ENCODE measurements at places on chromosomes 6 and 20. TPM values are rescaled to one million over a fixed set of nuclear protein-coding genes. Genes with fewer than 3 reads are reported as not detected.

NRSN1 gene
- total RNA-seq, result 2.0 TPM

- no peak overlapping the region for H3K4me3 ChIP-seq
- DNase-seq, result peak; percentile 41
- H3K27ac ChIP-seq, result no peak overlapping the region
- H3K36me3 ChIP-seq, result no peaks in the 10 kb centered on the region
- no peaks in the 10 kb centered on the region for H3K4me1 ChIP-seq
Measured at GRCh38 chr20:63083831-63084562, 77.2 kb upstream of the BHLHE23 start.

CARMIL1 gene
- 6.9 TPM for total RNA-seq

C6orf47 gene
- 25.0 TPM for total RNA-seq

DNA sequence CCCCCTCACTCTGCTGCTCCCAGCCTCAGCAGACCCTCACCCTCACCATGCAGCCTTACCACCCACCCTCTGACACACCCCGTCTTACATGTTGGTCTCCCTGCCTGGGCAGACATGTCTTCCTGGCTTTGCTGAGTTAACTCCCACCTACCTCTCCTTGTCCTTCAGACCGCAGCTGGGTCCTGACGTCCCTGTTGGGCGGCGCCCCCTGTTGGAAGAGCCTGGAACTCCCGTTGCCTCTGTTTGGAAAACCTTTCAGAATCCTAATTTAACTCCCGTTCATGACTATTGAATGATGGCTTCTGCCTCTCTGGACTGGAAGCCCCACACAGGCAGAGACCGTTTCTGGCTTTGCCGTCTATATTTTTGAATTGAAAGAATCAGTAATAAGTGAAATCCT is 245.1 kb downstream of the MYLK4 start:
- no peak overlapping the region for H3K27ac ChIP-seq
- no peak overlapping the region for H3K4me3 ChIP-seq
- H3K27me3 ChIP-seq, result no peaks in the 10 kb centered on the region
- H3K4me1 ChIP-seq, result no peaks in the 10 kb centered on the region
- H3K36me3 ChIP-seq, result no peaks in the 10 kb centered on the region
- DNase-seq, result no peak

CTAGE9 gene
- total RNA-seq, result not detected

GRCh38 chr6:55964136-55964535 is 88.7 kb upstream of the BMP5 start:
- H3K36me3 ChIP-seq, result no peaks in the 10 kb centered on the region
- H3K4me1 ChIP-seq, result no peaks in the 10 kb centered on the region
- no peaks in the 10 kb centered on the region for H3K27me3 ChIP-seq
- H3K27ac ChIP-seq, result no peak overlapping the region
- DNase-seq, result no peak
- no peak overlapping the region for H3K4me3 ChIP-seq

DNA sequence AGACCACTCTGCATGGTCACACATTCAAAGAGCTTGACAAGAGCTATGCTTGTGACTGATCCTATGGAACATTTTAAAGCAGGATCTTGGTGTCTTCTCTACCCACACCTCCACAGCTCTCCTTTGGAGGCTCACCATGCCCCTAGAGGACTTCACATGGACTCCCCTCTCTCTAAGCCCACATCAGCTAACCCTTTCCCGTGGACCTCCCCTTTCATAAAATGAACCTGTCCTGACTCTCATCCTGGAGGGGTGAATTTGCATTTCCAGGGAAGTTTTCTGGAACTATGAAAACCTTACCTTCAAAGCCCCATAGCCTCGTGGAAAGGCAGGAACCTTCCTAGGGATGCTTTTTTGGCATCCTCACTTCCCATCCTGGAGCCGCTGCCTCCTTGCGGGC is 184.4 kb upstream of the SUPT3H start:
- H3K27me3 ChIP-seq, result no peaks in the 10 kb centered on the region
- no peaks in the 10 kb centered on the region for H3K36me3 ChIP-seq
- H3K4me1 ChIP-seq, result peaks cover 2% of the 10 kb centered on the region

GRCh38 chr6:41422161-41422560 is 86.8 kb downstream of the NCR2 start:
- DNase-seq, result no peak
- H3K27ac ChIP-seq, result no peak overlapping the region
- no peaks in the 10 kb centered on the region for H3K36me3 ChIP-seq
- no peaks in the 10 kb centered on the region for H3K27me3 ChIP-seq

SAMHD1 gene
- total RNA-seq, result 137 TPM

DNA sequence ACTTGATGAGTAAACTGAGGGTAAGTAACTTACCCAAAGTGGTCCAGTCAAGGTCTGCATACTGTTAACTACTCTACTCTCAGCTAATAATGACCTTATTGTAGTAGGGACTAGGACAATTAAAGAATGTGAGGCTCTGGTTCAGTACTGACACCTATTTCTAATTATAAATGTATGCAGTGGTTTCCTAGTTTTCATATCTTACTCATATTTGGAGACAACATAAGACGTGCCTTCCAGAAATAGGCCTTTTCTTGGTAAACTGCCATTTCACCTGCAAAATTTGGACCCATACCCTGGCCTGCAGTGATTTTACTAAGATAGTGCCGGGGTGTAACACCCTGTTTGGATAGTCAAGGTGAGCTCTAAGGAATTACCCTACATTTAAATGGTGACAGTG is 24.7 kb downstream of the GJA1 start:
- no peaks in the 10 kb centered on the region for H3K4me1 ChIP-seq
- no peak overlapping the region for H3K27ac ChIP-seq
- H3K27me3 ChIP-seq, result no peaks in the 10 kb centered on the region

GRCh38 chr20:42118409-42119125 is 500.4 kb upstream of the CHD6 start:
- H3K4me1 ChIP-seq, result no peaks in the 10 kb centered on the region
- H3K4me3 ChIP-seq, result no peak overlapping the region
- H3K27me3 ChIP-seq, result no peaks in the 10 kb centered on the region
- no peak overlapping the region for H3K27ac ChIP-seq
- no peaks in the 10 kb centered on the region for H3K36me3 ChIP-seq
- no peak for DNase-seq

WFDC10B gene
- not detected for total RNA-seq

- peak; percentile 75 for DNase-seq
- H3K36me3 ChIP-seq, result peaks cover 5% of the 10 kb centered on the region
- H3K4me1 ChIP-seq, result peaks cover 94% of the 10 kb centered on the region
- H3K27me3 ChIP-seq, result no peaks in the 10 kb centered on the region
- H3K27ac ChIP-seq, result peak overlapping the region; percentile 94
Measured at GRCh38 chr6:44224029-44224964, 902 bp downstream of the SLC29A1 start.

GRCh38 chr6:156777577-156778453 is 637 bp downstream of the ARID1B start:
- DNase-seq, result peak; percentile 71
- H3K27ac ChIP-seq, result peak overlapping the region; percentile 97
- H3K36me3 ChIP-seq, result no peaks in the 10 kb centered on the region
- H3K4me3 ChIP-seq, result peak overlapping the region; percentile 92

GRCh38 chr6:64505312-64505711 is 869.7 kb downstream of the PHF3 start:
- H3K36me3 ChIP-seq, result no peaks in the 10 kb centered on the region
- no peak overlapping the region for H3K27ac ChIP-seq
- no peaks in the 10 kb centered on the region for H3K27me3 ChIP-seq

DNA sequence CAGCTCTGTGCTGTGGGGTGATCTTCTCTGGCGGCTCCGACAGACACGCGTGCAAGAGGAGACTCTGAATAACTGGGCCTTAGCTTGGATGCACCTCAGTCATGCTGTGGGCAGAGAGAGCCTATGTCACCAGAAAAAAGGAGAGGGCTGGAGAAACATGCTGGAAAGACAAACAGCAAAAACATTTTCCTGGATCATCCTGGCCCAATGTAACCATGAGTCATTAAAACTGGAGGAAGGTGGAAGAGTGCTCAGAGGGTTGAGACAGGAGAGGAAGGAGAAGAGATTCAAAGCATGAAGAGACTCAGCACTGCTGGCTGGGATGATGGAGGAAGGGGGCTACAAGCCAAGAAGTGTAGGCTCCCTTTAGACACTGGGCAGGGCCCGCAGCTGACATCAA is 292.0 kb downstream of the CDH26 start:
- no peaks in the 10 kb centered on the region for H3K27me3 ChIP-seq
- H3K4me3 ChIP-seq, result no peak overlapping the region
- no peak for DNase-seq
- H3K36me3 ChIP-seq, result no peaks in the 10 kb centered on the region

DNA sequence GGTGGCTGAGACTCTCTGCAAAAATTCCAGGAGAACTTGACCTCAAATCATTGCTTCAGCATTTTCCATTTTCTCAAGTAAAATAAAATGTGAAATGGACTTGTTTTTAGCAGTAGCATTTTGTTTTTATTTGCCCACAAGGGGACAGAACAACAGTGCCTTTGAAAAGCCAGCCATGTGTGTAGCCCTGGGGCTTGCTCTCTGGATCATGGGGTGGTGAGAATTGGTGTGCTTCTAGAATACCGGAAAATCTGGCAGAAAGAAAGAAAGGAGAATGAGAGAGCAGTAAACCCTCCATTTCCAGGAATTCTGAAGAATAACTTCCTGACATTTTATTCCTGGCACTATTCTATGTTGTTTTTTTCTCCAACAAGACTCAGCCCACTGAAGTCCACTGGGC is 254.7 kb upstream of the MOCS1 start:
- no peak overlapping the region for H3K4me3 ChIP-seq
- H3K4me1 ChIP-seq, result no peaks in the 10 kb centered on the region
- DNase-seq, result no peak
- no peak overlapping the region for H3K27ac ChIP-seq

DNA sequence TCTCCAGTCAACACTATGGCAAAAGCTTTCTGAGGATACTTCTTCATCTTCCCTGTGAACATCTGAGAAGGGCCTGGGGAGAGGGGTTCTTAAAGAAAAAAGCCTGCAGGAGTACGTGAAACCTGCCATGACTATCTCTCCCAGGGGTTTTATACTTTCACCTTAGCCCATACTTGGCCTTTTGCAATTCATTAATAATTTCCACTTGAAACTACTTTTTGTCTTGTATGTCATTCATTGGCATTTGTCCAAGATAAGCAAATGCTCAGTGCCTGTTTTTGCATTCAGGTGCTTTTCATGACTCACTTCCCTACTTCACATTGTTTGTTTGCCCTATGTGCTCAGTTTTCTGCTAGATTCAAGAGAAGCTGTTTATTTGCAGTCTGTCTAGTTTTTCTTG is 580.3 kb upstream of the GJE1 start:
- H3K27me3 ChIP-seq, result no peaks in the 10 kb centered on the region
- no peaks in the 10 kb centered on the region for H3K4me1 ChIP-seq
- no peak overlapping the region for H3K27ac ChIP-seq
- H3K4me3 ChIP-seq, result no peak overlapping the region
- DNase-seq, result no peak

GRCh38 chr6:111382476-111383294 is 100.3 kb downstream of the REV3L start:
- peaks cover 76% of the 10 kb centered on the region for H3K36me3 ChIP-seq
- peaks cover 12% of the 10 kb centered on the region for H3K4me1 ChIP-seq
- no peaks in the 10 kb centered on the region for H3K27me3 ChIP-seq
- peak; percentile 73 for DNase-seq

- no peaks in the 10 kb centered on the region for H3K36me3 ChIP-seq
- H3K4me3 ChIP-seq, result no peak overlapping the region
- no peak overlapping the region for H3K27ac ChIP-seq
- H3K27me3 ChIP-seq, result no peaks in the 10 kb centered on the region
- DNase-seq, result no peak
Measured at GRCh38 chr6:21855811-21856455, 262.4 kb downstream of the SOX4 start.

DNA sequence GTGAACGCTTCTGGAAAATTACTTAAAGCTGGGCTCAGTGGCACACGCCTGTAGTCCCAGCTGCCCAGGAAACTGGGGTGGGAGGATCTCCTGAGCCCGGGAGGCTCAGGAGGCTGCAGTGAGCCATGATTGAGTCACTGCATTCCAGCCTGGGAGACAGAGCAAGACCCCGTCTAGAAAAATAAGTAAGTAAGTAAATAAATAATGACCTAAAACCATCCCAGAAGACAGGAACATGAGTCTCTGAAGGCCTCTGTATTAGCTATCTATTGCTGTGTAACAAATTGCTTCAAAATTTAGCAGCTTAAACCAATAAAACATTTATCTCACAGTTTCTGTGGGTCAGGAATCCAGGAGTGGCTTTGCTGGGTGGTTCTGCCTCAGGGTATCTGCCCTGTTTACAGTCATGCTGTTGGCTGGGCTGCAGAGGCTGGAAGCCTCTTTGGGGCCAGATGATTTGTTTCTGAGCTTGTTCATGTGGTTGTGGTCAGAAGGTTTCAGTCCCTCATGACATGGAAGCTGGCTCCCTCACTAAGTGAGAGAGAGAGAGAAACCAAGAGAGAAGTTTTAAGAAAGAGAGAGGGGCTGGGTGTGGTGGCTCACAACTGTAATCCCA is 48.4 kb upstream of the NCOA3 start:
- no peaks in the 10 kb centered on the region for H3K4me1 ChIP-seq
- H3K4me3 ChIP-seq, result no peak overlapping the region
- DNase-seq, result no peak
- no peak overlapping the region for H3K27ac ChIP-seq

DNA sequence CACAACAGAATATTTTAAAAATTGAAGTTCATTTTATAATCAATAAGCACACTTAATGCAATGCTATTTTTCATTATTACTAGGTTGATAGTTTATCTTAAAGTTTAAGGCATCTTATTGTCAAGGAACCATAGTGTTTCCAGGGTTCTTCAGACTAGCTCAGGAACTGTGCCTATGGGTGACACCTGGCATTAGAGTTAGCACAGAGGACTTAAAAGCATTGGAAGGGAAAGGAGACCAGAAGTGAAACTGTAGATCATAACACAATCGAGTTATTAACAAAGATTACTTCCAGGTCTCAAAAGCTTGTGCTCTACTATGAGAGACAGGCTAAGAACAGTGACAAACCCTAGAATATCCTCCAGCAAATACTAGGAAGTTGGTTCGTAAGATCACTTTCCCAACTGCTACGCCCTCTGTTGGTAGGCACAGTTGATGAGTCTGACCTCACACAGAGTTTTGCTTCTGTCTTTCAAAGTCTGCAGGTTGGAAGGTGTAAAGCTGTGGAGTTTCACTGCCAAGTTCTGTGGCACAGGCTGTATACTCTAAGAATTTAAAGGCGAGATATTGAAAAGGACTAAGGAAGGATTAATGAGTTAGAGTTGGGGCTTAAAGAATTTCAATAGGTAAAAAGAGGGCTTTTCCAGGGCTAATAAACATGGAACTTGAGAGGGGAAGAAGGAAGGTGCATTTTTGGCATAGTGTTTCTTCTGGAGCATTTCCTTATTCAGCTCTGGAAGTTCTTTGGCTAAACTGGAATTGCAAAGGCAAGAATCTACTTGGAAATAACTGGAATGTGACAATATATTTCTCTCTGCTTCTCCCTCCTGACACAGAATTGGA is 531.3 kb upstream of the JAG1 start:
- peak; percentile 66 for DNase-seq
- no peaks in the 10 kb centered on the region for H3K36me3 ChIP-seq
- H3K4me3 ChIP-seq, result no peak overlapping the region

RPS6KA2 gene
- 27.8 TPM for total RNA-seq

TASP1 gene
- 13.0 TPM for total RNA-seq

LPA gene
- not detected for total RNA-seq
